ENCODE measurements at places on chromosomes 5 and 9. TPM values are rescaled to one million over a fixed set of nuclear protein-coding genes. Genes with fewer than 3 reads are reported as not detected.

GRCh38 chr5:151047814-151048425 is 27.5 kb downstream of the GPX3 start:
- no peaks in the 10 kb centered on the region for H3K27me3 ChIP-seq
- peaks cover 71% of the 10 kb centered on the region for H3K36me3 ChIP-seq
- no peaks in the 10 kb centered on the region for H3K4me1 ChIP-seq

Gene PDLIM4
- total RNA-seq = 10.0 TPM

DNA sequence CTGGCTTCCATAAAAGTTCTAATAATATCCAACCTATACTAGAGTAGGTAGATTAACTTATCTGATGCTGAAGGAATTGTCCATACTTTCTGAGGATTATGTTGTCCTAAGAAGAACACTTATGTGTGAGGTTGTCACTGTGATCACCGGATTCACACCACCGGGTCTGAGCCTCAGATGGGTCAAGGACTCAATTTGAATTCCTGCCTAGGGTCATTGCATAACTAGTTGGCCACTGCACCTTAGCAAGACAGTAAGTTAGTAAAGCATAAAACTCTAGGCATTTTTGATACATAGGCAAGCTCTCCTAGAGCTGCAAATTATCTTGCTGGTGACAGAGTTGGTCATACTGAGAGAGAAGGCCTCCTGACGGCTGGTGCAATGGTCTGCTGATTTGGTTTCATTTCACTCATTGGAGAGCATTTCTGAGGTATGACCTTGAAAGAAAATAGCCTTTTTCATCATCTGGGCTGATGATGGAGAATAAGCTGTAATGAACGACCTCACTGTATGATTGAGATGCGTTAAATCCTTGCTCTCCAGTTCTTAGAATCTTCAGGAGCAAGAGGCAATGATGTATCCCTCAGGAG is 72.0 kb upstream of the CKMT2 start:
- no peaks in the 10 kb centered on the region for H3K4me1 ChIP-seq
- H3K4me3 ChIP-seq = no peak overlapping the region
- no peaks in the 10 kb centered on the region for H3K36me3 ChIP-seq
- DNase-seq = no peak
- no peaks in the 10 kb centered on the region for H3K27me3 ChIP-seq

- no peaks in the 10 kb centered on the region for H3K36me3 ChIP-seq
- H3K27me3 ChIP-seq = no peaks in the 10 kb centered on the region
- H3K4me3 ChIP-seq = no peak overlapping the region
- H3K4me1 ChIP-seq = peaks cover 5% of the 10 kb centered on the region
Measured at GRCh38 chr5:5497152-5497788, 74.8 kb downstream of the ICE1 start.

DNA sequence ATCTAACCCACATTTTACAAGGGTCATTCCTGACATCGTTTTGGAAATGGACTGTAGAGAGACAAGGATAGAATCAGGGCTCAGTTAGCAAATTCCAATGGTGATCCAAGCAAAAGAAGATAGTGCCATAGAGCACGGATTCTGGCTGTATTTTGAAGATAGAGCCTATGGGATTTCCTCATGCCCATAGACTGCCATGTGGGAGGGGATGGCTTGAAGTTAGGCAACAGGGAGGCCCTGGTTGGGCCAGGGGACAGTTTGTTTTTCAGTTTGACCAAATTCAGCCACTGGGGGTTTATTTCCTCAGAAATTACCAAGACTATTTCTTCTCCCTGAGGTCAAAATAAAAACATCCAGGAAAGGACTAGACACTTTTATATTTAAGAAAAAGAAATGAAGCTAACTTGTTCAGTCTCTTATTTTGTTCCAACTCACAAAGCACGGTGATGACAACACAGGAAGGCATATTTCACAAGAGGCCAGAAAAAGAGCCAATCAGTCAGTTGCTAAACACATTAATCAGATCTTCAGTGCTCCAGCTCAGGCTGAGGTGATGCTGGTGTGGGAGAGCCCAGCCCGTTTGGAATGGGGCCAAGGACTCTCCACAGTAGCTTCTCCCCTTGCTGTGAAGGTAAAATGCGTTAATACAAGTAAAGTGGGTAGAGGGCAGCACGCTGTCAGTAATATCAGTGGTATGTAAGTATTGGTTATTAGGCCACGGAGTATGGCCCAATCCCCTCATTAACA is 4.4 kb upstream of the DCTN4 start:
- peaks cover 4% of the 10 kb centered on the region for H3K4me1 ChIP-seq
- no peaks in the 10 kb centered on the region for H3K27me3 ChIP-seq
- H3K36me3 ChIP-seq = no peaks in the 10 kb centered on the region

DNA sequence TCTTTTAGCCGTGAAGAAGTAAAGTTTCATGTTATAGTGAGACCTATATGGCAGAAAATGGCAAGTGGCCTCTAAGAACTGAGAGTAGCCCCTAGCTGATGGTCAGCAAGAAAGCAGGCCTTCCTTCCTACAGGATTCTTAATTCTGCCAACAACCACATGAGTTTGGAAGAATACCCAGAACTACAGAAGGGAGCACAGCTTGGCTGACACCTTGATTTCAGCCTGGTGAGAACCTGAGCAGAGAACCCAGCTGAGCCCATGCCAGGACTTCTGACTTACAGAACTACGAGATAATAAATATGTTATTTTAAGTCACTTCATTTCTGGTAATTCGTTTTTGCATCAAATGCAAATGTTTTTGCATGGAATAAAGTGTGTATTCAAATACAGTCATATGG is 5.9 kb upstream of the FBXL17 start:
- no peak overlapping the region for H3K4me3 ChIP-seq
- no peaks in the 10 kb centered on the region for H3K36me3 ChIP-seq
- DNase-seq = no peak

- no peaks in the 10 kb centered on the region for H3K4me1 ChIP-seq
- no peaks in the 10 kb centered on the region for H3K27me3 ChIP-seq
- H3K36me3 ChIP-seq = no peaks in the 10 kb centered on the region
- H3K4me3 ChIP-seq = no peak overlapping the region
Measured at GRCh38 chr9:106784076-106784475, 78.9 kb upstream of the ZNF462 start.

DNA sequence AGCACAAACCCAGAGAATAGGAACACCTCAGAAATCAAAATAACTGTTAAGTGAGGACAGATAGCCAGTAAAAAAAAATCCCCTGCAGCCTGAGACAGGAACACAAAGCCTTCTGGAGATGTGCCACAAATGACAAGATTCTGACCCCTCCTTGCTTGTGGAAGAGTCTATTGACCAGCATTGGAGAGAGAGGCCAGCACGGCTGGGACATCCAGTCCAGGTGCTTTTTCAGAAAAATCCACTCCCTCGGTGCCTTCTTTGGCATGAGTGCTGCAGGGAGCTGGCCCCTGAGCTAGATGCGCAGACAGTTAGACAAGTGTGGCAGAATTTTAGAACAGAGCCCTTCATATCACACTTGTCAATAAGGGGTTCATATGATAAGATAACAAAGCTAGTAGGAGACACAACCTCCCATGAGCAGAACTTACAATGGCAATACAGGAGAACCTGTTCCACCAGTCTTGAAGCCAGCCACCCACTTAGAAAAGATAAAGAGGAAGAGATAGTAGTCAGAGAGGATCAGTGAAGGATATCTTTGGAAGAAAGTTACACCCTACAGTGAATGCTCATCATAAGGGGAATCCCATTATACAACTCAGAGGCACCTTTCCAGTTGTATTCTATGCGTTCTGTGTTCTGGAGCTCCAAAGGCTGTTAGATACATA is 298.4 kb downstream of the TLE1 start:
- no peaks in the 10 kb centered on the region for H3K4me1 ChIP-seq
- no peak for DNase-seq
- H3K27me3 ChIP-seq = no peaks in the 10 kb centered on the region
- H3K4me3 ChIP-seq = no peak overlapping the region

GRCh38 chr9:20032413-20033006 is 243.7 kb upstream of the SLC24A2 start:
- DNase-seq = no peak
- no peak overlapping the region for H3K4me3 ChIP-seq
- H3K27me3 ChIP-seq = no peaks in the 10 kb centered on the region
- no peak overlapping the region for H3K27ac ChIP-seq

- H3K27me3 ChIP-seq = no peaks in the 10 kb centered on the region
- H3K27ac ChIP-seq = no peak overlapping the region
- DNase-seq = no peak
- peaks cover 9% of the 10 kb centered on the region for H3K36me3 ChIP-seq
Measured at GRCh38 chr9:114051281-114051680, 26.8 kb downstream of the AMBP start.

Gene ANGPTL2
- total RNA-seq = 3.2 TPM

- no peaks in the 10 kb centered on the region for H3K27me3 ChIP-seq
- H3K36me3 ChIP-seq = no peaks in the 10 kb centered on the region
- peaks cover 4% of the 10 kb centered on the region for H3K4me1 ChIP-seq
- H3K27ac ChIP-seq = no peak overlapping the region
- no peak overlapping the region for H3K4me3 ChIP-seq
Measured at GRCh38 chr5:138721979-138722378, 31.2 kb upstream of the CTNNA1 start.

DNA sequence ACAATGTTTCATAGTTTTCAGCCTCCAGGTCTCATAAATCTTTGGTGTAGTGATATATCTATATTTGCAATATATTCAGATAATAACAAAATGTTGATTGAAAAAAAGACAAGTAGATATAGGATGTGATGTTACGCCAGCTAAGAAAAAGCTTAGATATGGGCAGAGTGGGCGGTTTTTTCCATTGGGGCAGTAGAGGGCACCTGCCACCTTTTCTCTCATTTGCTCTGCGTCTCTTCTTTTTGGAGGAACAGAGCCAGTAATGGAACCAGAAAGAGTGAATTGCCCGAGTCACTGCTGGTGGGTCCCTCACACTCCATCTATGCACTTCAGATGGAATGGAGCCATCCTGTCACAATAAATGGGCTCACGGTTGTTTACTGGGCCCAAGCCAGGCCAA is 62.1 kb upstream of the FANCC start:
- H3K4me1 ChIP-seq = no peaks in the 10 kb centered on the region
- peaks cover 15% of the 10 kb centered on the region for H3K27me3 ChIP-seq
- DNase-seq = no peak
- no peak overlapping the region for H3K27ac ChIP-seq
- H3K4me3 ChIP-seq = no peak overlapping the region

- no peaks in the 10 kb centered on the region for H3K36me3 ChIP-seq
- H3K4me3 ChIP-seq = no peak overlapping the region
- DNase-seq = no peak
Measured at GRCh38 chr5:129691220-129691619, 56.7 kb upstream of the MINAR2 start.

DNA sequence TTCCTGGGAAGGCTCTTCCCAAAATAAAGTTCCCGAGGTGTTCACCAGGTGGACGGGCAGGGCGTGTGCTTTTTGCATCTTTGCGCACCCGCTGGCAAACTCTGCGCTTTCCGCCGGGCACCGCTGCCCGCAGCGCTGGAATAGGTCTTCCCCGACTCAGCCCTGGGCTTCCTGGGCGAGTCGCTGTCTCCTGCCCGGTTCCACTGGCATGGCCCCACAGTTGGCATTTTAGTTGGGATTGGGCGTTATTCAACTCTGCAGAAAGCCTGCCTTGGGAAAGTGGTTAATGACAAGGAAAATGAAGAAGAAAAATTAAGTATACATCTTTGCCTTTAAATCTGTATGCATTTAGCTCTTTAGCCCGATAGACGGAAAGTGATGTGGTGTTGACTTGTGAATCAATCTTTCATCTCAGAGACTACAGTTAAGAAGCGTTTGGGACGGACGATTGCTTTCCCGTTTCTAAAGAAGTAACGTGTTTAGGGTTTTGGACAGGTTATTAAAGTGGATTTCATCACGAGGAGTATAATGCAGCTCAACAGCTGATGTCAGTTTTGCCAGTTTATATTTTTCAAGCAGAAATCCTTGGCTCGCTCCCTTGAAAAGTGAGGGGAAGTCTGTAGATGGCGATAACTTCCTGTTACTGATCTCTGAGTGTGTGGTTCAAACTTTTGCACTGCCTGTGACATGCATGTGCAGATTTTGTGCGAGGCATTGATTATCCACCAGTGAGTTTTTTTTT is 946 bp downstream of the ADCY2 start:
- no peak overlapping the region for H3K27ac ChIP-seq
- peaks cover 43% of the 10 kb centered on the region for H3K27me3 ChIP-seq
- no peaks in the 10 kb centered on the region for H3K4me1 ChIP-seq
- no peak overlapping the region for H3K4me3 ChIP-seq

- DNase-seq = no peak
- H3K4me3 ChIP-seq = no peak overlapping the region
- no peaks in the 10 kb centered on the region for H3K4me1 ChIP-seq
- H3K36me3 ChIP-seq = no peaks in the 10 kb centered on the region
- peaks cover 8% of the 10 kb centered on the region for H3K27me3 ChIP-seq
- H3K27ac ChIP-seq = no peak overlapping the region
Measured at GRCh38 chr5:79742549-79743136, 53.0 kb downstream of the CMYA5 start.

DNA sequence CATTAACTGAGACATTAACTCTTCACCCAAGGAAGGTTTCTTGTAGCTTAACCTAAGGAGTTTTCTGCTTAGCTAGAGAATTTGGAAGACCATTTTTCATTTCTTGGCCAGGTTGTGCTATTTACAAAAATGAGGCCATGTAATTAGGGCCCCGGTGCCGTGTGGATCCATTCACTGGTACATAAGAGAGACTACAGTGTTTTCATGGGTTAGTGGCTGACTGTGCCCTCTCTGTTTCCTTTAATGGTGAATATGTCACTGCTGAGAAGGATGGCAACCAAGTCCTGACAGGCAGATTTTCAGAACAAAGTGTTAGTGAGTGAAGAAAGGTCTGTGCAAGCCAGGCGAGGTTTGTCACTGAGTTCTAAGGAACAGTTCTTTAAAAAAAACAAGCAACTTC is 15.4 kb downstream of the MEGF10 start:
- no peaks in the 10 kb centered on the region for H3K4me1 ChIP-seq
- H3K27me3 ChIP-seq = no peaks in the 10 kb centered on the region
- H3K27ac ChIP-seq = no peak overlapping the region
- DNase-seq = no peak
- no peak overlapping the region for H3K4me3 ChIP-seq
- H3K36me3 ChIP-seq = no peaks in the 10 kb centered on the region

DNA sequence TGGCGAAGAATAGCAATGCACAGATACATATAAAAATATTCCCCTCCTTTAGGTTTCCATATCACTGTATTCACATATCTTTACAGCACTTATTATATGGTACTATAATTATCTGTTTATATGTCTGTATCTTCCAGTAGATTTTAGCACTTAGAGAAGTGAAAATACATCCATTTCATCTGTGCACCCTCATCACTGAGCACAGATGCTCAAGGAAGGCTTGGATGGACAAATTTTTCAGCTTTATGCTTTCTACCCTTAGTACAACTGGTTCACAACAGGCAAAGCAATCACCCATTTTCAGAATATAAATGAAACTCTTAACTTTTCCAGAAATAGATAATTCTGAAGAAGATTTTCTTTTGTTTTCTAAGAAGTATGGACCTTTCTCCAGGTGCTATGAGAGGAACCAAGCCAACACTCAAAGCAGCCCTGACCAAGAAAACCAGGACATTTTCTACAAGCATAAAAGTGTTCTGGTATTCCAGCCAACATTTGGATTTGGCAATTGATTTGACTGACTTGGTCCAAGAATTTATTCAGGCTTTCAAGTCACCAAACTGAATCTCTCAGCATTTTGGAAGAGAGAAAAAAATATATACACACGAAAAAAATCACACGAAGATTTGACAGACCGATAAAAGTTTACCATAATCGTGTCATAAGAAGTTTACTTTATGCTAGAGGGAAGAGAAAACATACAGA is 170.2 kb upstream of the CD180 start:
- H3K4me1 ChIP-seq = no peaks in the 10 kb centered on the region
- no peaks in the 10 kb centered on the region for H3K27me3 ChIP-seq
- no peak overlapping the region for H3K4me3 ChIP-seq
- DNase-seq = no peak
- H3K27ac ChIP-seq = no peak overlapping the region

GRCh38 chr9:107447834-107448233 is 41.7 kb downstream of the KLF4 start:
- H3K27me3 ChIP-seq = no peaks in the 10 kb centered on the region
- no peak overlapping the region for H3K27ac ChIP-seq
- H3K4me3 ChIP-seq = no peak overlapping the region
